ENCODE measurements at places on chromosomes 6 and 20.

- no peak for DNase-seq
These were observed 10.6 kb upstream of the PROKR2 start for GRCh38 chr20:5327356-5327755.

DNA sequence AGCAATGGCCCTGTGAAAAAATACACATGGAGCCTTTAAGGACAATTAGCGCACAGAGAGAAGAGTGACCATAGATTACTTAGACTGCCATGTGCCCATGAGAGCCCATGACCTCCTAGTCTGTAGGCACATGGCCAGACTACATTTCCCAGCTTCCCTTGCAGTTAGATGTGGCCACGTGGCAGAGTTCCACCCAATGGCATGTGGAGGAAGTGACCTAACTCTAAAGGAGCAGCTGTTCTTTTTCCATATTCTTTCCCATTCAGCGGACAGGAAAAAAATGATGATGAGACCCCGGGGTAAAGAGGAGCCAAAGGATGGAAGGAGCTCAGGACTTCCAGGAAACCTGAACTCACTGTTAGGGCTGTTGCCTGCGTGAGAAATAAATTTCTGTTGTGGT is 116.6 kb downstream of the CBLN4 start:
- no peak for DNase-seq

GRCh38 chr6:55182016-55182650 is 7.8 kb downstream of the HCRTR2 start:
- DNase-seq, result no peak

- DNase-seq, result no peak
These were observed 33.3 kb downstream of the NQO2 start for GRCh38 chr6:3032986-3033385.

GRCh38 chr20:63189322-63189642 is 26.6 kb downstream of the YTHDF1 start:
- no peak for DNase-seq

DNA sequence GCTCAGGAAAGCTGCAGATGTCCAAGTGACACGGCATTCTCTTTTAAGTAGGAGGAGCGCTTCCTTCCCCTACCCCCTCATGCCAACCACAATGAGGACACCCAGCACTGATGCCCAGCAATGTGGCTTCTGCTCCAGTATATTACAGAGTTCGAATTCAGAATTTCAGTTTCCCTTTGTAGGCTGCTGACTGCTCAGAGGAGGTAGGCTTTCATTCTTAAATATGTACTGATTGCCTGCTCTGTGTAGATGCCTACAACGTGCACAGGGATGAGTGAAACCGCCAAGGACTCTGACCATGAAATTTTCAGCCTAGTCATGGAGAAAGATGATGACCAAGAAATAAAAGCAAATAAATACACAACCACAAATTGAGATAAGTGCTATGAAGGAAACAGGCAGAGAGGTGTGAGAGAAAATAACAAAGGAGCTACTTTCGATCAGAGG is 50.9 kb upstream of the TNFAIP3 start:
- no peak for DNase-seq

GRCh38 chr6:80480421-80481157 is 374.1 kb downstream of the BCKDHB start:
- no peak for DNase-seq

DNA sequence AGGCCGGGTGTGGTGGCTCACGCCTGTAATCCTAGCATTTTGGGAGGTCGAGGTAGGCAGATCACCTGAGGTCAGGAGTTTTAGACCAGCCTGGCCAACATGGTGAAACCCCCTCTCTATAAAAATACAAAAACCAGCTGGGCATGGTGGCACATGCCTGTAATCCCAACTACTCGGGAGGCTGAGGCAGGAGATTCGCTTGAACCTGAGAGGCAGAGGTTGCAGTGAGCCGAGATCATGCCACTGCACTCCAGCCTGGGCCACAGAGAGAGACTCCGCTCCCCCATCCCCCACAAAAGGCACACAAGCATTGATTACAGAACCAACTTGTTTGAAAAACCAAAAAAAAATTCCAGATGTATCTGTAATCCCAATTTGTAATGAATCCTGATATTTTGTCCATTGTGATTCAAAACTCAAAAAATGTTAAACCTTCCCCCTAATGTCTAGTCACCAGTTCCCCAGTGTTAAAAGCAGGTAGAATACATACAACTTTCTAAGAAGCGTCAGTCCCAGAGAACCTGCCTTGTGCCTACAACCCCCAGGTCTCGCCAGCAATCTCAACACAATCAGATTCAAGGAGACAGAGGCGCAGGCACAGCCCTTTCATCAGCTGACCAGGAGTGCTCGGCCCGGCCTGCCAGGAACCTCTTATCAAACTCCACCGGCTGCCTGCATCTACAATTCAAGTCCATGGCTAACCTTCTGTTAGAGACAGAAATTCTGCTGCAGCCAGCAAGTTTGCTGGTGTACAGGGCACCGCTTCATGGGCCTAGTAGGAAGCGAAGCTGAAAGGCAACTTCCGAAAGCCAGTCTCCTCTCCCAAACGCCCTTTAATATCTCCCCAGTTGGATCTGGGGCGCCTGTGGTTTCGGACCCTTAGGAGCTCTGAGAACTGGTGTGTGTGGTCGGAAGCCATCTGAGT is 2.1 kb downstream of the EZR start:
- DNase-seq, result no peak

DNA sequence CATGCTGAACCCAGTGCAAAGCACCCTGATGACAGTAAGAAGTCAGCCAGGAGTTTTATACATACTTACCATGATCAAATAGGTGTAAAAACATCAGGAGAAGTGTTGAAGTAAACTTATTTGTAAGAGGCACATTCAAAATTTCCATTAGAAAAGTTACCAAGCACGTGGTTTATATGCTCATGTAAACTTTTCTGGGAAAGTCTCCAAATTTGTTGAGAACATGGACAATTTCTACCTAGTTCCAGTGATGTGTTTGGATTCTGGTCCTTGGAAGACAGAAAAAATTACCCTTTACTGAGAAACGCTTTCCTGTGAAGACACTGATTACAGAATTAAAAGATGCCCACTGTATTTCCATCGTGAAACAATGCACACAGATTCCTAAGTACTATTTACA is 288.9 kb upstream of the CDH4 start:
- no peak for DNase-seq

- no peak for DNase-seq
These were observed 106.2 kb downstream of the KIF13A start for GRCh38 chr6:17881085-17881858.

DNA sequence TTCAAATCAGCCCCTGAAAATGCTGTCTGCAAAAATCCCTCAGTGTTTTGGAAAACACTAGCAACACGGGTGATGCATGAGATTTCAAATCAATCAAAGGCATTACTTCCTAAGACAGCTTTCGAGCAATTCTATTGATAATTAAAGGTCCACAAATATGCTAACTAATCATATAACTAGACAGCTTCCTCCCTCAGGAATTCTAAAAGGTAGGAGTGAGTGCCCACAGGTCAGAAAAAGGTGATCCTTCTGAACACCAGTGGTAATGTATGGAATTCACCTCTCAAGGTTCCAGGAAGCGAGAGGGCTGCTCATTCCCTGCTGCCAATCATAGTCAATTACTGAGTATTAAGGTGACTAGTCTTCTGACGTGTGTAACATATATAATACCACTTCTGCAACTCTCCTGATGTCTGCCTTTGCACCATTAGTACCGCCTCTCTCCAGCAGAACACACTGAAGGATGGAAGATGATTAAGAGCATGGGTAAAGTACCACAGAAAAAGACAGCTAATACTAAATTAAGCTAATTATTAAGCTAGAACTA is 16.4 kb downstream of the MAN1A1 start:
- no peak for DNase-seq

GRCh38 chr6:111121789-111122350 is 34.6 kb downstream of the SLC16A10 start:
- no peak for DNase-seq

- DNase-seq, result no peak
These were observed 32.7 kb upstream of the MAP7 start for GRCh38 chr6:136582711-136583471.

- no peak for DNase-seq
These were observed 23.5 kb downstream of the PLEKHG1 start for GRCh38 chr6:150622941-150623874.

DNA sequence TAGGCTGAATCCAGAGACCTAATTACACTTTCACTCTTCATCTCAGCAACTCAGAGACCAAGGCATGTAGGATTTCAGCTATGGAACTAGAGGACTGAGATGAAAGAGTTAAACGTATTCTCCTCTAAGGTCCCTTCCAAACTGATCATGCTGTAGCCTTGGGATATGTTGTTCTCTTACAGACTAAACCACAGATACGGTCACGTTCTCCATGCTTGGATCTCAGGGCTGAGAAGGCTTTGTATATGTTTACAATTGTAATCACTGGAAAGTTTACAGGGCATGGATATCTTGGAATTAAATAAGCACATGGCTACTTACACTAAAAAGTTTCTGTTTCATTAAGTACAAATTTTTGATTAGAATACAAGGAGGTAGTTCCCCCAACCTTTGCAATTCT is 50.1 kb downstream of the PKIB start:
- DNase-seq, result no peak

DNA sequence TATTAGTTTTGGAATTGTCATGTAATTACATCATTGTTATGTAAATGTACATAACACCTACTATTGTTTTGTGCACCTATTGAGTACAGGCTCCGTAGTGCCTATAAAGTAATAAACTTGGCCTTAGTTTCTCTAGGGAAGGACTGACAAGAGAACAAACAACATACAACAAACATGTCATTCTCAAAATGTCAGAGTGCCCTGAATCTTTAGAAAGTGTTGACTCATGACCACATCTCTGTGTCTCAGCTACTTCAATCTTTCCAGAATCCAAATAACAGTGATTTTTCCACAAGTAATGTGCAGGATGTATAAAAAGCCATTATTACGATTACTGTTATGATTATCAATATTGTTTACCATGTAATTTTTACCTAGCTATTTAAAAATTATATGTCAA is 17.2 kb downstream of the LAMP5 start:
- DNase-seq, result no peak

DNA sequence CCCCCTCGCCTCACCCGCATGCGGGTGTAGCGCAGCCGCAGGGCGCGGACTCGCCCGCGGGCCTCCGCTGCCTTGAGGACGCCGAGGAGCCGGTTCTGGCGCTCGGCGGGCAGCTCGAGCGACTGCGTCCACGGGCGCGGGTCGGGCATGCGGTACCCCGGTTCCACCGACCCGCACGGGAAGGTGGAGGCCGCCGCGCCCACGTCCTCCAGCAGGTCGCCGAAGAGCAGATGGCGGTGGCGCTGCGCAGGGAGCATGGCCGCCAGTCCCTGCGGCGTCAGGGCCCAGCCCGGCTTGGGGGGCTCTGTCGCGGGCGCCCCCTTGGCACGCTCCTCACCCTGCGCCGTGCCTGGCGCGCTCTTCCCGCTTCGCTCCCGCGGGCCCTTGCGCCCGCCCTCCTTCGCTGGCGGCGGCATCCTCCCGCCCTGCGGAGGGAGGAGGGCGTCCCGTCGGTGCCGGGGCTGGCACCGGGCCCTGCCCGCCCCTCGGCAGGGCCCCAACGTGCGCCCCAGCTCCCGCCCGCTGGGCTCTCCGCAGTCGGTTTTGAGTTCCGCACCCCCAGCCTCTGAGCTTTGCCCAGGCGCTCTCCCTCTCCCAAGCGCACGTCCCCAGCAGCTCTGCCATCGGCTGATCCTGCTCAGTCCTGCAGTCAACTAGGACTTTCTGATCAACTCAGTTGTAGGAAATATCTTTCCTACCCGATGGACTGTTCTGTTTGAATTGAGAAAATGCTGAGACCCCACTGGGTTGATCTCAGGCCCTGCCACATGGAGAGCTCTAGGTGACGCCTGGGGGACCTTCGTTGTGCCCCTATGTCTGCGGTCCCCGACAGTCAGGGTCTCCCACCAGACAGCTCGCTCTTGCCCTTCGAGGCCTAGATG is at the start of gene LKAAEAR1:
TSS of gene LKAAEAR1 (minus strand) at position 595 of the 881 bp plus-strand sequence. CDS start at position 416, 179 bp downstream.
- no peak for DNase-seq

DNA sequence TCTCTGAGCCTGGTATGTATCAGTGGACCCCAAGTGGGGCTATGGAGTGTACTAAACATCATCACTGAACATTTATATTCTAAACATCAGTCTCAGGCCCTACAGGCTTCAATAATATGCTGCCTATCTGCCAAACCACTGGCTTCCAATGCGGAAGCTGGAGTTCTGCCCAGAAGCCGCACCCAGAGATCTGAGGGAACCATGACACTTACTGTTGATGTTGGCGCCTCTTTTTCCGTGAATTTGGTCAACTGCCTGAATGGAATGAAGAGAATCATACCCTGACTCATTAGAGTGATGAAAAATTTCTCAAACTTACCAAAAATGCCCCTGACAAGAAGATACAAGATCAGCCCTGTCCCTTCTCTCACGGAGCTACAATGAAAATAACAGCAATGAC is 66.2 kb downstream of the SLC22A23 start:
- no peak for DNase-seq

- DNase-seq, result no peak
These were observed 53.3 kb downstream of the SLC22A23 start for GRCh38 chr6:3403238-3404173.

- no peak for DNase-seq
These were observed 56.8 kb downstream of the LINC00237 start for GRCh38 chr20:21049305-21049828.

DNA sequence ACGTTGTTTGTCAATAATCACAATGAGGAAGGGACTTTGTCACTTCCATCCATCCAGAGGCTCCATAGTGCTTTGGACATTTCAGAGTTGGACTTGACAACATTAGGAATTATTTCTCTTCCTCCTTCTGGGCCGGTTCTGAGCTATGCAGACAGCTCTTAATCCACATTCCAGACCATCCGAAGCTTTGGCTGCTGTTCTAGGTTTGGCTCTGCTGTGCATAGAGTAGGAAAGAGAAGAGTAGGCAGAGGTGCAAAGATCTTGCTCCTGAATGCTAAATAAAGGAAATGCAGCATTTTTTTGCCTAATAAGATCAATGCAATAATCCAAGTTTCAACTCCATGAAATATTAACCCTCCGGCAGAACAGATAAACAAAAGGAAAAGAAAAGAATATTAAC is 251.8 kb upstream of the PRND start:
- DNase-seq, result no peak

DNA sequence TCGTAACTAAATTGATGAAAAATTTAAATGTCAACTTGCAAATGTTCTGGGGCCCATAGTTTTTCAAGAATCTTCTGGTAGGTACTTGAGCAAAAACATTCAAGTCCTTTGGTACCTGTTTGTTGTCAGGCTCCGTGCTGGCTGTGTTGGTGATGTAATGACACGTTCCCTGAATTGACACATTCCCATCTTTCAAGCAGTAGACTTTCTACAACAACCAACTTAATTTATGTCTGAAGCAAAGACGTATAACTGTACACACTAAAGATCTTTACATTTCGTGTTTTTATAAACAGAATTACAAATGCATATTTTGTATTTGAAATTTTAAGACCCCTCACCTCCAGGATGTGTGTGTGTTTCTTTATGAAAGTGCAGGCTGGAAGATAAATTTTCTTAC is 49.5 kb downstream of the NCOA3 start:
- DNase-seq, result no peak

DNA sequence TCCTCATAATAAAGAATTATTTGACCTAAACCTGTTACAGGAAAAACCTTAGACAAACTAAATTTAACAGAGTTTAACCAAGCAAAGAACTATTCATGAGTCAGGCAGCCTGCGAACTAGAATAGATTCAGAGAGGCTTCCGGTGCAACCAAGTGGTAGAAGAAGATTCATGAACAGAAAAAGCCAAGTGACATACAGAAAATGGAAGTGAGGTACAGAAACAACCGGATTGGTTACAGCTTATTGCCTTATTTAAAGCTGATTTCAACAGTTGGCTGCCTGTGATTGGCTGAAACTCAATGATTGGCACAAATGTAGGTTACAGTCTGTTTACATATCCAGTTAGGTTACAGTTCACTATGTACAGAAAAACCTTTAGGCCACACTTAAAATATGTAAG is 10.1 kb downstream of the PPP1R3G start:
- no peak for DNase-seq

Data from activated T-cell treated with anti-CD3 and anti-CD28 coated beads for 4 hours (primary cell).